IMR-90 (cell line): ENCODE measurements at places on chromosomes 16 and 17. TPM values are rescaled to one million over a fixed set of nuclear protein-coding genes. Genes with fewer than 3 reads are reported as not detected.

Gene SDR42E2
- total RNA-seq = not detected in 2 replicates

Gene MT1F
- total RNA-seq = not detected in 2 replicates

Gene SLC12A3
- total RNA-seq = not detected in 2 replicates

- DNase-seq = peak; percentile 4
Observed at GRCh38 chr17:37234106-37234505, 141.7 kb upstream of the C17orf78 start.

DNA sequence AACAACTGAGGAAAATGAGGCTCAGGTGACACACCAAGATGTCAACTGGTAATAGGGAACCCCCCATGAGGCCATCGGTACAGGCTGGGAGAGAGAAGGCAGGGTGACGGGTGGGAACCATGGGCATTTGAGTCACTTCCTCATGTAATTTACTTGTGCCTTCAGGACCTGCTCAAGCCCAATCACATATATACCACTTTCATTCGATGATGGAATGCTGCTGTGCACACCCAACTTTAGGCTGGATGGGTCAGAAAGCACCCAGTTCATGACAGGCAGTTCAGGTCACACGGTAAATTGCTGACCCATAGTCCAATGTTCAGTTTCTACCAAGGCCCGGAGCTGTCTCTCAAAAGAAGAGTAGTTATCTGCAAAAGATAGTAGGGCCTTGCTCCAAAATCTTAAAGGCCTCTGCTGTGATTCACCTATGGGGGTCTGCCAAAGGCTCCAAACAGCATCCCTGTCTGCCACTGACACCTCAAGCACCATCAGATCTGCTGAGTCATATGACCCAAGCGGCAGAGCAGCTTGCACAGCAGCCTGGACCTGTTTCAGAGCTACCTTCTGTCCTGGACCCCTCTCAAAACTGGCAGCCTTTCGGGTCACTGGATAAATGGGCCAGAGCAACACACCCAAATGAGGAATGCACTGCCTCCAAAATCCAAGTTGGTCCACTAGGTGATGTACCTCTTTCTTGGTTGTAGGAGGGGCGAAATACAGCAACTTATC lies 24.7 kb downstream of the ZZEF1 start:
- DNase-seq = peak; percentile 10
